ENCODE measurements at places on chromosomes 3 and 15.

GRCh38 chr3:31234145-31234544, 298.6 kb upstream of the STT3B start:
- no peak for DNase-seq

- no peak for DNase-seq
Measured at GRCh38 chr3:141093971-141094684, 43.0 kb downstream of the SPSB4 start.

- DNase-seq = no peak
Measured at GRCh38 chr3:174949523-174949922, 90.4 kb downstream of the NAALADL2 start.

DNA sequence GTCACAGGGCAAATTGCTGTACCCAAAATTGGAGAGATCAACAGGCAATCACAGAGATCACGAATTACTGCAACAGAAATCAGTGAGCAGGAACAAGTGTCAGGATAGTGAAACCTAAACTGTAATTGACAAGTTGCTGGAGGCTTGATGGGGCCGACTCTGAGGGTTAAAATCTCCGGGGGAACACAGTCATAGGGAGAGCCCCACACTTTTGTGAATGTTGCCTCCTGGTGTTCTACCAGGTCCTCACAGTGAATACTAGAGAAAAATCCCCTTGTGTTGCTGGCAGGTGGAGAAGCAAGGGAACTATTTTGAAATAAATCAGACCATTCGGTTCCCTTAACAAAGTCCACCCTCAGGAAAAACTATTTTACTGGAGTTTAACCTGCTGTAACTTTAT, 697.5 kb upstream of the CBLB start:
- no peak for DNase-seq

DNA sequence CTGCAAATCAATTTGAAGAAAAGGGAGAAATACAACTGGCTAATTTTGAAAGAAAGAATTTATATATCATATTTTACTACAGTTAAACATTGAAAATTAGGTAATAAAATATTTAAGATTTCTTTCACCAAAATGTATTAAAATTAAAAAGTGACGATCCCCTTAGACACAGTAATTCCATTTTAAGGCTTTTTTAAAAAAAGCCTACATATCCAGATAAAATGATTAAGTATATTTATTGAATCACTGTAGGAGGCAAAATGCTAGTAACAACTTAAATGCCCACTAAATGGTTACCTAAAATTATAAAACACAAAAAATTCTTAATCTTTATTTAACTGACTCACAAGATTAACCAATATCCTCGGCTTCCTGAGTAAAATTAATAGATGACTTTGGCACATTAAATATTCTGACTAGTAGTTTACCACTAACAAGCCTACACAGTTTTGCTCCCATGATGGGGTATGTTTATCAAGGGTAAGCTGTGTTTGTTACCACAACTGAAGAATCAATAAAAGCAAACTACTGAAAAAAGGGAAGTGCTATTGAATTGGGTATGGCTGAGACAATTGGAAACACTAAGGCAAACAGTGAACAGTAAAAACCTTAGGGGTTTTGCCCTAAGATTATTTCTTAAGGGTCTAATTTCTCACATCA, 28.4 kb downstream of the ANKRD28 start:
- DNase-seq = no peak

DNA sequence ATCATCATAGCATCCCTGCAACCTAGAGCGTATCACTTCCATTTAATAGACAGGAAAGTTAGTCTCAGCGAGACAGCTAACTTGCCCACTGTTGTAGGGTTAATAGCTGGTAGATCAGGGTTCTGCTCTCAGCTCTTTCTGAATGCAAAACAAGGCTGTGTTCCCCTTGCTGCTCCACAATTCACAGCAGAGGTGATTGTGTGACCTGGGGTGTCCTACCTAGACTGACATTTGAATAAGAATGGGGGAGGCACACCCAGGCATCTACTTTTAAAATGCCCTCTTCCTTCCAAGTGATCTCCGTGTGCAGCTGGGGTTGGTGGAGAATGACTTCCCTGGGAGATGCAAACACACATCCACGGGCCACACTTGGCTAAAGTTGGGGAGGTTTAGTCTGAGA, 43.0 kb upstream of the CACNA2D3 start:
- DNase-seq = no peak

- no peak for DNase-seq
Measured at GRCh38 chr3:74561881-74562280, 52.6 kb downstream of the CNTN3 start.

- no peak for DNase-seq
Measured at GRCh38 chr15:67178569-67179210, 75.8 kb downstream of the AAGAB start.

DNA sequence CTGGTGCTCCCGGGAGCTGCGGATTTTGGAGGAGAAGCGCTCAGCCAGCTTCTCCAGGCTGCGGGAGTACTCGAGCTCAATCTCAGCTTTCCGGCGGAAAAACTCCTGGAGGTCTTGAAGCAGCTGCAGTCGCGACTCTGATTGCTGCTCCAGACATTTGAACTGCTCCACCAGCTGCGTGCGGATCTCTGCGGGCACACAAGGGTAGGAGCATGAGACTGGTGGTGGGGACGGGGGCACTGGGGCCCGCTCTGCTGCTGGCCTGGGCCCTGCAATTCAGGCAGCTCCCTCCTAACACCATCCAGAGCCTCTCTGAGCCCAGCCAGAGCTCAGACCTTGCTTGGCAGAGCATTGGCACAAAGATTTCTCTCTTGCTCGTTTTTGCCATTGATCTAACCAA, 124.7 kb downstream of the SRGAP3 start:
- no peak for DNase-seq

- DNase-seq = peak; percentile 51
Measured at GRCh38 chr3:141056751-141057171, 5.6 kb downstream of the SPSB4 start.

All from nephron progenitor cell (in vitro differentiated cells).